ENCODE measurements at places on chromosomes 5 and 9.
A peak's percentile ranks its signal among the peaks of the same experiment; 100 is the strongest.

- DNase-seq, result no peak
These were observed 5.5 kb downstream of the F2RL2 start for GRCh38 chr5:76617675-76618074.

DNA sequence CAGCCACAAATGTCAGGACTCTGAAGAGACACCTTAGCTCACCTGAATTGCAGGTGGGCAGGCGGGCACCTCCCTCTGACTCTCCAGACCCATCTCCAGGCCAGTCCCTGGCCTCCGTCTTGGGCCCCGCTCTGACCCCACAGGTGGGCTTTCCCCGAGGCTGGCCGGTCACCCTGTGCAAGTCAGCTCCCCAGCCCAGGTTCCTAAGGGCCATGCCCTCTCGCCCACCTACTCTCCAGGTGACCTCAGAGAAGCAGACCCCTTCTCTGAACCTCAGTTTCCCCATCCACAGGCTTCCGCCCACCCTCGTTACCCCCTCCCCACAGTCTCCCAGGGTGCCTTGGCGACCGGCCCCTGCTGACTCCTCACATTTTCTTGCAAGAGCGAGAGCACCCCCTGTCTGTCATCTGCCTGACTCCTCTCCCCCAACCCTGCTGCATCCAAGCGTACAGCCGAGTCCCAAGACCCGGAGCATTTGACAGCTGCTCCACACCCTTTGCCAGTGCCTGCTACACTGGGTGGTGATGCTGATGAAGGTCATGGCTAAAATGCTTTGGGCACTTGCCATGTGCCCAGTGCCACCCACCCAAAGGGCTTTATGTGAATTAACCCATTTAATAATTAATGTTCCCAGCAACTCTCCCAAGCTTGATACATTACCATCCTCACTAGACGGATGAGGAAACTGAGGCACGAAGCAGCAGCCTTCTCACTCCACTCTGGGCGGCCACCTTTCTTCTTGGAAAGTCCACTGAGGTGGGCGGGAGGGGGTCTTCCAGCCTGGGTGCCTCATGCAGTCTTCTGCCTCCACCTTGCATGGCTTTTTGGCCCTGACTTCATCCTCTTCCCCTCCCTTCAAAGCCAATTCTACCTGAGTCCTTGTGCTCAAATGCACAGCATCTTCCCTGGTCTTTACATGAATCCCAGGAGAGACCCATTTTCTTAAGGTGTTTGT, 51.1 kb upstream of the ORM1 start:
- DNase-seq, result no peak

DNA sequence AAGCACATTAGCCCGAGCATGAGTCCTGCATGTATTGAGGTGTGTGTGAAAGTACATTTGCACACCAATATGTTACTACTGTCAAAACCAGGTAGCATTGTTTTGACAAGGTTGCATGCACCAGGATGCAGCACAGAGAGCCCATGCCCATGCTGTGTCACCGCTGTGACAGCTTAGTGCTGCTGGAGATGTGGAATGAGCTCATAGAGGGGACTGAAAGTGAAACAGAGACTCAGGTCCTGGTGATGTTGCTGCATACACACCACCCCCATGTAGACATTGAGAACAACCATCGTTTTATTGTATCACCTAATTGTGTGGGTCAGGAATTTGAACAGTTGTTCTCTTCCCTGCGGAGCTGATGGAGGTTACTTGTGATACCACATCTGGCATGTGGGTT, 53.0 kb downstream of the GADD45G start:
- DNase-seq, result no peak

DNA sequence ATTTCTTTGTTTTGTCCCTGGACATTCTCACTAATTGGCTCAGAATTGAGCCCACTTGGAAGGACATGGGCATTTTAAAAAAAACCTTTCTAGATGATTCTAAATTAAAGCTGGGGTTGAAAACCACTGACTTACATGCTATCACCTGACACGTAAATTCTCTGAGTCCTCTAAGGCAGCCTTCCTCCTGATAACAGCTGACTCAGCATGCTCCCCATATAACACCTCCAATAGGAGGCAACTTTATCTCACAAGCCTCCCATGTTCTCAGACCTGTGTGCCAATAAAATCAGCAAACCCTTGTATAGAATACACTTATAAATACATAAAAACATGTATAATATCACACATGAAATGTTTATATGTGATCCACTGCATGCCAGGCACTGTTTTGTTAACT, 49.2 kb upstream of the AGXT2 start:
- no peak for DNase-seq

- no peak for DNase-seq
These were observed 331.3 kb downstream of the ASTN2 start for GRCh38 chr9:117083559-117083958.

GRCh38 chr9:108553111-108553635, 302.6 kb downstream of the ACTL7B start:
- no peak for DNase-seq

DNA sequence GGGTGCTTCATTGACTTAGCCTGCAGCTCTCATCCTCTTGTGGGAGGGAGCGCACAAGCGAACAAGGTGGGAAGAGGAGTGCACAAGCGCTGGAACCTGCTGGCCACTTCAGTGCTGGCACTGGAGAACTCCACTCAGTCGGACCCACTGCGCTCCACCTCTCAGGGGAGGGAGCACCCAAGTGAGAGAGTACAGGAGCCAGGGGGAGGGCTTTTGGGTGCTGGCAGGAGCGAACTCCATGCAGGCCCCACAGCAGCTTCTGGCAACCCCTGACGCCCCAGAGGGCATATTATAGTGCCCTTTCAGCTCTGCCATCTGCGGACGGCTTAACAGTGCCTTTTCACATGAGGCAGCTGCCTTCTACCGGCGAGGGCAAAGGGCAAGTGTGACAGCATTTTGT, 774.2 kb upstream of the COX7C start:
- no peak for DNase-seq

- peak; percentile 85 for DNase-seq
These were observed 3.6 kb upstream of the PFN3 start for GRCh38 chr5:177403792-177404640.

GRCh38 chr9:127651697-127652610, 39.9 kb downstream of the STXBP1 start:
- DNase-seq, result no peak

GRCh38 chr9:35745569-35745968, 3.5 kb downstream of the GBA2 start:
- DNase-seq, result no peak

DNA sequence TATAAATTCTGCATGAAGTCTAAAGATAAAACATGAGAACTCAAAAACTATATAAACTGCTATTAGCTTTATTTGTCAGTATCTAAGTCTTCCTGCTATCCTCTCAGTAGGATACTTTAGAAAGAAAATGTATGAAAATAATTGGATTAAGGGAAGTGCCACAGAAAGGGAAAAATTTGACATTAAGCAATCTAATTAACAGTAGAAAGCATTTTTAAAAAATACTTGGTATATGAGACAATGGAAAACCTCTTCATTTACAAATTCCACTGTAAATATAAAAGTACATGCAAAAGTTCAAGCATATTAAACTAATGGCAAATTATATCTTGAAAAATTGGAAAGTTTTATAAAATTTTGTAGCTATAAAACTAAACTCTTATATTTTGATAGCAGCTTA, 518.6 kb upstream of the NUDT12 start:
- no peak for DNase-seq

DNA sequence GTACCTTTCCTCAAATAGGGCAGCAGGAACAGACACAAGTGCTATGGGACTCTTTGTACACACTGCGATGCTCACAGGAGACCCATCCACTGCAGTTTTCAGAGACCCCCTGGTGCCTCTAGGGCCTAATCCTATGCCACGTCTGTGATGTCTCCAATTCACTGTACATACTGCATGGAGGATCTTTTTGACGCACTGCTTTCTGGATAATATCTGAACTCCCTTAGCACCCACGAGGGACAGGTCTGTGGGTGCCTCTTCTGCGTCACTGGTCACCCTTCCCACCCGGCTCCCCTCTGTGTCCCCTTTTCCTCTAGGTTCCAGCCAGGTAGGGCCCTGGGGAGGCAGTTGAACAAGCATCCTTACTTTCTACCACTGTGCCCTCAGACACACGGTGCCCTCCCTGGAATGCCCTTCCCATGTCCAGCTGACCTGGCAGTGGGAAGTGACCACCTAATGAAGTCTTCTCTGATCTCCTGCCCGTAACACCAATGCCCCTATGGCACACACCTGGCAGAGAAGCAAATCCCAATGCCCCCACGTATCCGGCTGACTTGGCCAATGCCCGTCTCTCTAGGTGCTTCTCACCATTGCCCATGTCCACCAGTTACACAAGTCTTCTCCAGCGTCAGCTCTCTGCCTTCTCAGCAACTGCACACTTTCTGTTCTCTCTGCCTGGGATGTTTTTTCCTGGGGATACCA, 41.5 kb downstream of the FOXI1 start:
- no peak for DNase-seq

GRCh38 chr9:89109666-89110065, 69.0 kb downstream of the SHC3 start:
- DNase-seq, result no peak

- no peak for DNase-seq
These were observed 1.6 kb downstream of the MED27 start for GRCh38 chr9:132077881-132078698.

DNA sequence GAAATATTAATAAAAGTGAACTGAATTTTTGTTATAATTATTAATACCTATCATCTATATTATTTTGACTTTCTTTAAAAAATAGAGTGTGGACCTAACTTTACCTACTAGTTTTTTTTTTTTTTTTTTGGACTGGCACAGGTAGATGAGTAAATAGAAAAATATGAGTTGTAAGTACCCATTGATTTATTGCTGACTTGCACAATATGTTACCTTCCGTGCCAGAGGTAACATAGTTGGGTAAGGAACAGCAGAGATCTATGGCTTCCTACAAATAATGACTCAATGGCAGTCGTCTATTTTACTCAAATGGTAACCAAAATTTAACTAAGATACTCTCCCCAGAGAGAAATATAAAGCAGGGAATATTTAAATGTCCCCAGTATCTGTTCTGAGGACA, 1212.8 kb downstream of the PTPRD start:
- no peak for DNase-seq

- DNase-seq, result no peak
These were observed 558.7 kb downstream of the ACTL7B start for GRCh38 chr9:108297073-108297472.

GRCh38 chr5:54738118-54738972, 220.8 kb downstream of the SNX18 start:
- no peak for DNase-seq

DNA sequence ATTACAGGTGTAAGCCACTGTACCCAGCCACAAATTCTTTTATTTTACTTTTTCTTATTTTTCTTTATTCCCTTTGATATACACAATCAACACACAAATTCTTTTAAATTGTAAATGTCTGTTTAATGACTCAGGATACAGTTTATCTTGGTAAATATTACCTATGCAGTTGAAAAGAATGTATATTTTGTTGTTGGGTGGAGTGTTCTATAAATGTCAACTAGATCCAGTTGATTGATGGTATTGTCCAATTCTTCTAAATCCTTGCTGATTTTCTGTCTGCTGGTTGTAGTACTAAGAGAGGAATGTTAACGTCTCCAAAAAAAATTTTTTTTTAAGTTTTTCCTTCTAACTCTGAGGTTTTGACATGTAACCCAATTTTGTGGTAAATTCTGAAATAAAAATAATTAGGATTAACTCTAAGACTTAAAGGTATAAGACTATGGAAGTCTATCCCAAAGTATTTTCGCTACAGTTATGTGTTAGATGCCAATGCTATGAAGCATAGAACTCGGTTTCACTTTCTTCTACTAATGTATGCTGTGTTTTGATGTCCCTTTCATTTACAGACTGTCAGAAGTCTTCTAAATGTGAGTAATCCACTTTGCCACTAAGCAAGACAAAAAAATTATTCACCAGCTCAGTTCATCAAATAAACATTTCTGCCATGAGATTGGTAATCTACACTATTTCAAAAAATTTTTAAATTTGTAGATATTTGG, 720.2 kb upstream of the C9orf72 start:
- DNase-seq, result no peak

DNA sequence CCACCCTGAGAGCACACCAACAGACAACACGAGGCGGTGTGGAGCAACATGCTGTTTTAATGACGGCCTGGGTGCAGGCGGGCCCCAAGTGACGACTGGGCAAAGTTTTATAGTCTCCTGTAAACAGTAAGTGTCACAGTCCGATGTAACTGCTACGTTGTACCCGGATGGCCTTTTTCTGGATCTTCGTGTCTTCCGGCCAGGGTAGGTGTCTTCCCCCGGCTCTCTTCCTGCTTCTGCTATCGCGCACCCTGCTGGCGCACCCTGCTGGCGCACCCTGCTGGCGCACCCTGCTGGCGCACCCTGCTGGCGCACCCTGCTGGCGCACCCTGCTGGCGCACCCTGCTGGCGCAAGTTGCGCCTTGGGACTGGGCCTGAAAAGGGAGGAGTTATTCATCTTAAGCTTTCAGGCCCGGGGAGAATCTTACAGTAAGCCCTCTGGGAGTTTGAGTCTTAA, 143.0 kb upstream of the TARS1 start:
- DNase-seq, result no peak

DNA sequence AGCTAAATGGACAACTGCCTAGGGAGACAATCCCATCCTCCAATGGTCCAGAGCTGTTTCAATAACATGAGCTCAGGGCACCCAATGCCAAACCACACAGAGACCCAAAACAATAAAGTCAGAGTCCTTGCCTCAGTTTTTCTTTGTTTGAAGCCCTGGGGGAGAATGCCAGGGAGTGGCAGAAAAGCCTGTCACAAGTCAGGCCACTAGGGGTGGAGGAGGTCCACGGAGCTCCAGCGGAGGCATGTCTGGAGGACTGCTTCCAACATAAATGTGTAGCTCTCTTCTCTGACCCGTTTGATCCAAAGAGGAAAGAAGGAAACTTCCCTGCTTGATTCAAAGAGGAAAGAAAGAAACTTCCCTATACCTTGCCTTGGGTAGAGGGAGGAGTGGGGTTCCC, 175.3 kb downstream of the HSPA4 start:
- DNase-seq, result peak; percentile 16

DNA sequence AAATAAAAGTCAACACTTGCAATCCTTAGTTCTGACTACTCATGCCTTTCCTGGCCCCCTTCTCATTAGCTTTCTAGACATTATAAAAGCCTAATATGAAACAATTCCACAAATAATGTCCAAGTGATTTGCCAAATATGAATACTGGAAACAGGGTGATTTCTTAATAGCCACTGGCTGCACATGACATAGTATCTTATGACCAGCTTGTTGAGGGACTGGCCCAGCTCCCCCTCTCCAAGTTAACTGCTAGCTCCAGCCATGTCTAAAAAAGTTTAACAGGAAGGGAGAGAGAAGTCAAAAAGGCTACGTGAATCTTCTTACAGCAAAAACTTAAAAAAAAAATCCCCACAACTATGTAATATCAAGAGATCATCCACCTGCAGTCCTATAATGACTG, 1.5 kb downstream of the CERT1 start:
- DNase-seq, result no peak

- peak; percentile 76 for DNase-seq
These were observed 19.1 kb upstream of the JADE2 start for GRCh38 chr5:134506054-134507039.

DNA sequence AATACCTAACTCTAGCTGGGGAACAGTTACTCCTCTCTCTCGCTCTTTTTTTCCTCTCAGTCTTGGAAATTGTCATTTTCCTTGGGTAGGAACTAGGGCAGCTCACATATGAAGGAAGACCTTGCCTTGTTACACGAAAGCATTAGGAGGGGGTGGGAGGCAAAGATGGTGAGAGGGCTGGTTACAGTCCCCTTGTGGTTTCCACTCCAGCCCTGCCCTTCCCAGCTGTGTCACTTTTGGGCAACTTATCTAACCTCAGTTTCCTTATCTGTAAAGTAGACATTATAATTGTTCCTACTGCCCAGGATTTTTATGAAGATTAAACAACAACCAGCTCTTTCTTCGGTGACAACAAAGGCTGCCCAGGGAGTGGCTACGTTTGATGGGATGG, 196.2 kb upstream of the CLINT1 start:
- no peak for DNase-seq

Measured in breast epithelium (tissue), 4 donors.